ENCODE measurements at places on chromosomes 6 and 20.

GRCh38 chr6:101114703-101115102 is 233.6 kb upstream of the ASCC3 start:
- peak; percentile 62 for DNase-seq

- DNase-seq = no peak
Measured at GRCh38 chr20:35065181-35065580, 27.4 kb downstream of the TRPC4AP start.

GRCh38 chr6:15507221-15507620 is 155.6 kb downstream of the DTNBP1 start:
- DNase-seq = no peak

DNA sequence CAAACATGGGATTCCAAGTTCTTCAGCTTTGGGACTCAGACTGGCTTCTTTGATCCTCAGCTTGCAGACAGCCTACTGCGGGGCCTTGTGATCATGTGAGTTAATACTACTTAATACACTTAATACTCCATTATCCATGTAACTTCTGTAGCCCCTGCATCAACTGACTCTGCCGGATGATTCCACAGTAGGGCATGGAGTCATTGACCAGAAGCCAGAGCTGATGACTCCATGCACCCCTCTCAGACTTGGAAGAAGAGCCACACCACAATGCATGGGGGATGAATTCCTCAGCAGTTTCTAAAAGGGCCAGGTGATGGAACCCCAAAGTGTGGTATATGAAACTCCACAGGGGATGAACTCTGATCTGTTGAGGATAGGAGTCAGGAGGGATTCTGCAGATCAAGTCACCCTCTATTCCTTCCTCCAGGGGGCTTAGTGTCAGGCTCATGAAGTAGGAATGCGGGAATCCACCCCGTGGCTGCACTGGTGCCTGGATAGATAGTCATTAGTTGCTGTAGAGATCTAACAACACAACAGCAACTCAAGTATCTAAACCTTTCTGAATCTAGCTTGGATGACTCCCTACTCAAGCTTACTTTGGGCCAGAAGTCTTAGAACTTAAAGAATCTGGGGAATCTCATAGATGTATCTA is 70.2 kb downstream of the GPR6 start:
- no peak for DNase-seq
